HCEC 1CT (cell line): ENCODE measurements at places on chromosomes 7 and 10.

DNA sequence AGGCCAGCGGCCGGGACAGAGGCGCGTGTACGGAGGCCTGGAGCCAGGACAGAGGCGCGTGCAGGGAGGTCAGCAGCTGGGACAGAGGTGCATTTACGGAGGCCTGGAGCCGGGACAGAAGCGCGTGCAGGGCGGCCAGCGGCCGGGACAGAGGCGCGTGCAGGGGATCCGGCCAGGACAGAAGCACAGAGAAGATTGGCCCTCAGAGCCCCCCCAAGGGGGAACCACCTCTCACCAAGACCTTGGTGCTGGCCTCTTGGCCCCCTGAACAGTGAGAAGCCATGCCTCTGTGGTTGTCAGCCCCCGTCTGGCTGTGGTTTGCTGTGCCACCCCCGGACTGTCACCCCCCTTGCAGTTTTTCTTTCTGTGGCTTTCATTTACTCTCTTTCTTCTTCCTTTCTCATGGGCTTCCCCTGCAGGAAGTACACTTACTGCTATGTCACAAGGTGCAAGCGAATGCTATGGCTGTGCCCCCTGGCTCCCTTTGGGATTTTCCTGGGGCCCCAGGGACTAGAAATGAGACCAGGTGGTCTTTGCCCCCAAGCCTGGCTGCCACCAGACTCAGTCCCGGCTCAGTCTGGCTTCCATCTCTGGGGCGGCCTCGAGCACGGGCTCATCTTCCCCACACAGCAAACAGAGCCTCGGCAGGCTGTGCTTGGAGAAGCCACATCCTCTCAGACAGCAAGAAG, 41.1 kb downstream of the INSIG1 start:
- DNase-seq, result no peak

DNA sequence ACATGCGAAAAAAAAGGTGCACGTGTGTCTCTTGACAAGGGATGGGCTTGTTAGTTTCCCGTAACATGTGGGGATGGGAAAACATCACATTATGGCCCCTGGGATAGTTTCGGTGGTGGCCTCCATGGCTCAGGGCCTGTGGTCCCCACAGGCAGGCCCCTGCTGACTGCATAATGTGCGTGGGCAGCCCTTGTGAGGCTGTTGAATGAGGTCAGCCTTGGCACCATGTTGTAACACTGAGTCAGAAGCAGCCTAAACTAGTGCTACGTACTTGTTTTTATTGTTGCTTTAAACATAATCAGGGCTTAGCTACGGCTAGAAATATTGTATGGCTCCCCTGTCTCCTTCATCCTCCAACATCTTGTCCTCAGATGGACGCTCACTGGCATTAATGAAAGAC, 80.6 kb downstream of the BEND7 start:
- peak; percentile 13 for DNase-seq

DNA sequence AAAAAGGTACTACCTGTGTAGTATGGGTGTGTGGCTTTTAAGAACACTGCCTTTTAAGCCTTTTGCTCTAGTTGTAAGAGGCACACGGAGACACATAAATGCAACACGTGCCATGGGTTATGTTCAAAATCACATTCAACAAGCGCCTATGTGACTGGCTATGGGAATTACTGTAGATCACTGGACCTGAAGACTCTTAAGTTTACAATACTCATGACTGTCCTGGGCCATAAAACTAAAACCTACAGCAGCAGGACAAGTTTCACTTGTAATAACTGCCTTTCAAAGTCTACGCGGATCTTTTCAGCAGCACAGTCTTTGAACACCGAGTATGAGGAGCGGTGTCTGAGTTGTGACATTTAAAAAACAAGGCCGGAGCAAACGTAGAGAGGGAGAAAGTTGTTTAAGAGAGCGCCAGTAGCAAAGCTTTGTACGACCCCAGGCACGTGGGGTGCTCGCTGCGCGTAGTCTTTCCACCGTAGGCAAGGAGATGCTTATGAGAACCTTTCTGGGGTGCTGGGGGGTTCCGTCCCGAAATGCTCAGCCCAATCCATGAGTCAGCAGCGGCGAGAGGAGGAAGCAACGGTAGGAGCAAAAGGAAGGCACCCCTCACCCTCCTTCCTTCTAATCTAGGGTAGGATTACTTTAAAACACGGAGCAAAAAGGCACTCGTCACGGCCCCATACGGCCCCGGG, 662 bp downstream of the DNAJC2 start:
- peak; percentile 43 for DNase-seq

- no peak for DNase-seq
These were observed 465.8 kb downstream of the ARL4A start for GRCh38 chr7:13153266-13153665.

GRCh38 chr7:46755120-46756034, 826.5 kb downstream of the TNS3 start:
- DNase-seq, result no peak

DNA sequence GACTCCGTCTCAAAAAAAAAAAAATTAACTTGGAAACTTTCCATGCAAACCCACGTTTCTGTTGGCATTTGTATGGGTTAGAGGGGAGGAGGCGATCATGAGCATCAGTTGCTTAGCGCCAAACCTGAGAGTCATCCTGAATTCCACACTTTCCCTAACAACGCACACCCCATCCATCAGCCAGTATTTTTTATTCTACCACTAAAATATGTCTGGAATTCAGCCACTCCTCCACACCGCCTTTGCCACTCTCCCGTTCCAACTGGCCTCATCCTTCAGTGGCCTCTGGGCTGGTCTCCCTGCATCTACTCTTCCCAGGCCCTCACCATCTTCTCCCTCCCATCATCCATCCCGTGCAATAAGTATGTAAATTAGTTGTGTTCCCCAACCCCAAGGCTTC, 4.7 kb upstream of the LMBR1 start:
- DNase-seq, result no peak

- DNase-seq, result no peak
These were observed 26.3 kb downstream of the SLC26A4 start for GRCh38 chr7:107686816-107687387.

DNA sequence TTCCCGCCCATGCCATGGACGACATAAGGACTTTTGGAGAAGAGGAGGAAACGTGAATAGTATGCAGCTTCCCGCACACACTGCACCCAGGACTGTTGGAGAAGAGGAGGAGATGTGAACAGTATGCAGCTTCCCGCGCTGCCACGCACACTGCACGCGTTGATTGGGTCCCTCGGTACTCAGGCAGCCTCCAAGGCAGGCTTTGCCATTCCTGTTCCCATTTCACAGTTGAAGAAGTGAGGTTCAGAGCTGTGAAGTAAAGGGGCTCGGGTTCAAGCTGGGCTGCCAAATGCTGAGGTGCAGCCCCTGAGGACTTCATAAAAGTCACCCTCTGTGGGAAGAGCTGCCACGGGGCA, 147.9 kb upstream of the FAM20C start:
- DNase-seq, result no peak

GRCh38 chr7:96837593-96837992, 127.9 kb upstream of the SEM1 start:
- no peak for DNase-seq

DNA sequence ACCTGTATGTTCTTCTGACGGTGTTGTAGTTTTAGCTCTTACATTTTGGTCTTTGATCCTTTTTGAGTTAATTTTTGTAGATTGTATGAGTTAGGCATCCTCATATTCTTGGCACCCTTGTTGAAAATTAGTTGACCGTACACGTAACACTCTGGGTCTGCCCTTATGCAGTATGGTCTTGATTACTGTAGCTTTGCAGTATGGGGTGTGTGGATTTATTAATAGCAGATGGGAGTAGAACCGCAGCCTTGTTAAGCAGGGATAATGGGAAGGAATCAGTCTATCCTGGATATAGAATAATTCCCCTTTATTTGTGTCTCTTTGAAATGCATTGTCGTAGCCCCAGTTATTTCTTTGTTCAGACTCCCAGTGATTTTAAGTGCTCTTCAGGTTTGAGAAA, 95.5 kb downstream of the UBE3C start:
- no peak for DNase-seq

GRCh38 chr7:138876326-138876725, 78.3 kb upstream of the ATP6V0A4 start:
- DNase-seq, result no peak

DNA sequence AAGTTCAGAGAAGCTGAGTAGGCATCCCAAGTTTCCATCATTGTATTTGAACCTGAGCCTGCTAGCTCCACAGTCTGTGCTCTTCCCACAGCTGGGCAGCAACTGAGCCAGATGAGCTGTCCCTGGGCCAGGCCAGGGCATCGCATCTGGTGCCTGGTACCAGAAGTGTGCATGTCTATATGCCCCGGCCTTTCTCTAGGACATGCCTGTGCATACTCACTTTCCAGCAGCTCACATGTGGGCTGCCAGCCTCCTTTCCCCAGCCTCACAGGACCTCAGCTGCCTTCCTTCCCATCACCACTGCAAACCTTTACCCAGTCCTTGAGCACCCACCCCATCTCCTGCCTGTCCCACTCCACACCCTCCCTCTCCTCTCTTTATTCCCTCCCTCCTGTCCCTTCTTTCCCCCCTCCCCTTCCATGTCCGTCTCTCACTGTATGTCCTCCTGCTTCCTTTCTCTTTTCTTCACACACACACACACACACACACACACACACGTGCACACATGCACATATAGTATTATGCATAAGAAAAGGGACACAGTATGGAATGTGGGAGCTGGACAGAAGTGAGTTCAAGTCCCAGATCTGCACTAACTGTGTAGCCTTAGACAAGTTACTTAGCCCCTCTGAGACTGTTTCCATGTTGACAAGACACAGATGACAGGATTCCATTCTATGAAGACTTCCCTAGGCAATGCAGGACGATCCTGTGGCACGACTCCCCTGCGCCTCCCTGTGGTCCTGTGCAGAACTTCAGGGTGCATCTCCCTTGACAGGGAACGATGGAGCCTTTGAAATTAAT, 10.9 kb downstream of the CDHR1 start:
- peak; percentile 26 for DNase-seq

DNA sequence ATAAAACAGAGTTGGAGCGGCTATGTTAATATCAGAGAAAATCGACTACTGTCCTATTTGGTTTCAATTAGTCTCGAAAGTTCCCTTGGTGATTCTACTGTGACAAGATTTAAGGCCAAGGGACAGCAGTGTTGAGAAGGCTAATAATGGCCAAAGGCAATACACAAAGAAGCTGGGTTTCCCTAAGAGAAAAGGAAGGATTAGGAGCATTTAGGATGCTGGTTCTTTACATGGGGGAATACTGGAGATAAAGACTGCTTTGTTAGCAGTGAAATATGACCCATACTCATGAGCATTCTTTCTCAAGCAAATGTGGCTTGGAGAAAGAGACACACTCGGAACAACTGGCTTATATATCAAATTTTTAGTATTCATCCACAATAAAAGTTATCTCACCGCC, 32.2 kb downstream of the IQUB start:
- DNase-seq, result no peak

GRCh38 chr7:28020302-28020940, 160.2 kb downstream of the JAZF1 start:
- DNase-seq, result peak; percentile 76

DNA sequence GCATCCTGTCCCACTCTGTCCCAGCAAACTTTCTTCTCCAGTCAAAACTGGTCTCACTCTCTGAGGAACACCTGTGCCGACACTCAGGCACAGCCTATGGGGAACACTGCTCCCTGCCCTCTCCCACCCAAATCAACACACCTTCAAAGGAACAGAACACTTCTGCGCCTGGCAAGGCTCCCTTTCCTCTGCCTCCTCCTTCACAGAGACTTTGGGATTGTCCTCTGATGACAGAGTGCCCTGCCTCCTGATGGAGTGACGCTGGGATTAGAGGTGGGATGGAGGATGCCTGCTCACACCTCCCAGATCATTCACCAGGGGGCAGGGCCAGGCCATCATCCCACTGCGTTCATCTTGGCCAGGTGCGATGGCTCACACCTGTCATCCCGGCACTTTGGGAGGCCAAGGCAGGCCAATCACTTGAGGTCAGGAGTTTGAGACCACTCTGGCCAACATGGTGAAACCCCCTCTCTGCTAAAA, 26.5 kb downstream of the KLF6 start:
- no peak for DNase-seq

DNA sequence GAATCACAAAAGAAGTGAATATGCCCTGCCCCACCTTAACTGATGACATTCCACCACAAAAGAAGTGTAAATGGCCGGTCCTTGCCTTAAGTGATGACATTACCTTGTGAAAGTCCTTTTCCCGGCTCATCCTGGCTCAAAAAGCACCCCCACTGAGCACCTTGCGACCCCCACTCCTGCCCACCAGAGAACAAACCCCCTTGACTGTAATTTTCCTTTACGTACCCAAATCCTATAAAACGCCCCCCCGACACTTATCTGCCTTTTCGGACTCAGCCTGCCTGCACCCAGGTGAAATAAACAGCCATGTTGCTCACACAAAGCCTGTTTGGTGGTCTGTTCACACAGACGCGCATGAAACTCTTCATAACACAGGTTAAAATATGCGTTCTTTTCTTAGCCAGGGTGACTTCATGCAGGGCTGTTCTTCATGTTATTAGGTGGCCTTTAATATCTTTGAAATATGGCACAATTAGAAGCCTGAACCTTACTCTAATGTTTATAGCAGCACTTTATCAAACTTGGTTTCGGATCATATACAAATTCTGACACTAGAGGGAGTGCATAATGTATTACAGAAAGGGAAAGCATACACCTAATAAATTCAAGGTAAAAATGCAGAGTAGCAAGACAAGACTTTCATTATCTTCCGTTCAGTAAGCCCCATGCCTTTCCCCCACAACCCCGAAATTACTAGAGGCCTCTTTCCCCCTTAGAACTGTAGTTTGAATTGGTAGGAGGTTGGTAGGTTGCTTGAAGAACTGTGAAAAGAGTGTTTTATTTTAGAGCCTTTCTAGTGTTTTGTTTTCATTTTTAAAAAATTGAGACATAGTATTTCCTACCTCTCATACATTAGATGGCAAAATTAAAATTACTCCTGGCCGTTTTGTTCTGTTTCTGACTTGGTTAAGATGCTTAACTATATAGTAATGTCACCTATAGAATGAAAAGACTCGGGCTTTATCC, 117.9 kb downstream of the NPY start:
- DNase-seq, result peak; percentile 8

DNA sequence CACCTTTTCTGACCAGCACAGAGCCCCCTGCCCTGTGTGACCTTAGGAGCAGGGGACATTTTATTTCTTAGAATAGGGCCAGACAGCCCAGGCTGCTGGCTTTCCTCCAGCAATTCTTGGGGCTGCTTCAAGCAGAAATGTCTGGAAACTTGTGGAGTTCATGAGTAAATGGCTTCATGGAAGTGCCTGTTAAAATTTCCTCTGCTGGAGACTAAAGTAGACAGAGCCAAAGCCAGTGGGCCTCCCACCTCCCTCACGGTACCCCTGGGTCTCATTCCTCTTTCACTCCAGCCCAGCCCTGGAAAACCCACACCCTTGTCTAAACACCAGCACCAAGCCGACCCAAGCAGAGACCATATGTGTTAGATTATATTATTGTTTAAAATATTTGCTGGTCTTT, 505.5 kb upstream of the ZMIZ1 start:
- DNase-seq, result no peak

DNA sequence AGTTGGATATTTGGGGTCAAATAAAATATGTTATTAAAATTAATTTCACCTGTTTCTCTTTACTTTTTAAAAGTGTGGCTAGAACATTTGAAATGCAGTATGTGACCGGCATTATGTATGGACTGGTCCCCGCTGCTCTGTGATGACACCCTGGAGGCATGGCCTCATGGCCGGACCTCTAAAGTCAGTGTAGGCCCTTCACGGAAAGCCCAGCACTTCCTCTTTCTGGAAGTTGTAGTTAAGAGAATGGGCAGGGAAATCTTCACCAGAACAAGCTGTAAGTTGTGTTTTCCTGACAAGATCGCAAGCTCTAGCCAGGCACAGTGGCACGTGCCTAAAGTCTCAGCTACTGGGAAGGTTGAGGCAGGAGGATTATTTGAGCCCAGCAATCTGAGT, 38.3 kb upstream of the SRGN start:
- DNase-seq, result no peak

GRCh38 chr10:100391163-100392002, 44.4 kb downstream of the SCD start:
- no peak for DNase-seq
